ENCODE measurements at places on chromosomes 16 and 17. TPM values are rescaled to one million over a fixed set of nuclear protein-coding genes. Genes with fewer than 3 reads are reported as not detected.

The LHX1 gene
- 1.7 TPM for total RNA-seq

The LYZL6 gene
- not detected for total RNA-seq

The CHST4 gene
- 0.33 TPM for total RNA-seq

DNA sequence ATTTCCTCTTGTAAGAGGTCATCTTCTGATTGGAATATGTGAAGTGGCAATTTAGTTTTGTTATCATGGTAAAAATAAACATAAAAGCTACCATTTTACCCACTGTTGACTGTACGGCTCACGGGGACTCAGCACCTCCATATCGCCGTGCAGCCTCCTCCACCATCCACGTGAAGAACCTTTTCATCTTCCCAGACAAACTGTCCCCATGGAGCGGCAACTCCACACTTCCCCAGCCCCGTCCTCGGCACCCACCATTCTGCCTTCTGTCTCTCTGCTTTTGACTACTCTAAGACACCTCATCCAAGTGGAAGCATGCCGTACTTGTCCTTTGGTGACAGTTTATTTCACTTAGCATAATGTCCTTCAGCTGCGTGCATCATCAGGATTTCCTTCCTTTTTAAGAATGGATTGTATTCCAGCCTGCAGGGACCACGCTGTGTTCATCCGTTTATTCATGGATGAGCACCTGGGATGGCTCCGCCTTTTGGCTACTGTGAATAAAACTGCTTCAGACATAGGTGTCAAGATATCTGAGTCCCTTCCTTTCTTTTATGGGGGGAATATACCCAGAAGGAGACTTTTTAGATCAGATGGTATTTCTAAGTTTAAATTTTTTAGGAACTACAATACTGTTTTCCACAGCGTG, 14.3 kb downstream of the FBXO31 start:
- H3K27me3 ChIP-seq: no peaks in the 10 kb centered on the region
- H3K4me3 ChIP-seq: no peak overlapping the region
- H3K36me3 ChIP-seq: no peaks in the 10 kb centered on the region

DNA sequence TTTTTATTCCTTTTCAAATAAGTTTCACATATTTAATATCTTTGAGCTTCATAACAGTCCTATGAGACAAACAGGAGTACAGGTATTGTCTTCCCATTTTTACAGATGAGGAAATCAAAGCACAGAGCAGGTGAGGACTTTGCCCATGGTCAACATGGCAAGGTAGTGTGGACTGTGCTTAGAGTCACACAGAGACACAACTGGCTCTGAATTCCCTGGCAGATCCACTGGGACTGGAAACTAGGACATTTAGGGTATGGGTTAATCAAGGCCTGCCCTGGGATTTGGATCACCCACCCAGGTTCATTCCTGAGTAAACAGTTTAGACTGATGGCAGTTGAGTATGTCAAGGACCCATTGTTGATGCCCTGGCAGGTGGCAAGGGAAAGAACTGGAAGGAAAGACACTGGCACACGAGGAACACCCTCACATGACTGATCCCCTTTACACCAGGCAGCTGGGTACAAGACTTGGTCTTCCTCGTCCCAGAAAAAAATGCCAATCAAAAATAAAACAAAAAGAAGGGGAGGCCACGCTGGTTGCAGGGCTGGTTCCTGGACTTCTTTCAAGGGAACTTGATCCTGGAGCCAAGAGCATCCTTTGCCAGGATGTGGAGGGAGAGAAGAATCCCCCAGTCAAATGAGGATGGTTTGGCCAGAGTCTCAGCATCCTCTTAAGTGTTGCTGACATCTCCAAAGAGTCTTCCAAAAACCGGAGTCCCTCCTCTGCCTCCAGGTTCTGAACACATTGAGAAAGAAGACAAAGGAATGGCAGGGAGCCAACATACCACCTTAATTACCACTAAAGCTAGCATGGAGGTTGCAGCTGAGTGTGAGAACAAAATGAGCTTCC, 34.9 kb downstream of the CHD9 start:
- peak overlapping the region; percentile 32 for H3K27ac ChIP-seq
- H3K36me3 ChIP-seq: no peaks in the 10 kb centered on the region
- H3K4me3 ChIP-seq: no peak overlapping the region
- DNase-seq: no peak
- H3K27me3 ChIP-seq: no peaks in the 10 kb centered on the region

GRCh38 chr17:48352630-48353029, 77.4 kb downstream of the SKAP1 start:
- H3K36me3 ChIP-seq: no peaks in the 10 kb centered on the region
- no peak for DNase-seq
- H3K4me1 ChIP-seq: peaks cover 10% of the 10 kb centered on the region
- H3K27ac ChIP-seq: no peak overlapping the region
- no peak overlapping the region for H3K4me3 ChIP-seq

DNA sequence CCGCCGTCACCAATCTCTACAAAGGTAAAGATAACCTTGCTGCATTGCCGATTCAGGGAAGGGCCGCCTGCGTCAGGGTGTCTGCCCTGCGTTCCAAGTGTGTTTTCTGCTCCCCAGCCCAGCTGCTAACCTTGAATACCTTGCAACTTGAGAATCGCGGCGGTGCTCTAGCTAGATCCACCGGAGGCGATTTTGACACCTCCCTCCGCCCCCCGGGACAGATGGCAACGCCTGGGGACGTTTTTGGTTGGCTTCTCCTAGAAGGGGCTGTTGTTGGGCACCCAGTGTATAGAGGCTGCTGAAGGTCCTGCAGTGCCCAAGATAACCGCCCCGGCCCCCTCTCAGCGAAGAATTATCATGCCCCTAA, 1.5 kb downstream of the HAPSTR1 start:
- H3K4me3 ChIP-seq: peak overlapping the region; percentile 99
- DNase-seq: no peak
- peaks cover 30% of the 10 kb centered on the region for H3K36me3 ChIP-seq
- peaks cover 14% of the 10 kb centered on the region for H3K27me3 ChIP-seq
- peak overlapping the region; percentile 99 for H3K27ac ChIP-seq

DNA sequence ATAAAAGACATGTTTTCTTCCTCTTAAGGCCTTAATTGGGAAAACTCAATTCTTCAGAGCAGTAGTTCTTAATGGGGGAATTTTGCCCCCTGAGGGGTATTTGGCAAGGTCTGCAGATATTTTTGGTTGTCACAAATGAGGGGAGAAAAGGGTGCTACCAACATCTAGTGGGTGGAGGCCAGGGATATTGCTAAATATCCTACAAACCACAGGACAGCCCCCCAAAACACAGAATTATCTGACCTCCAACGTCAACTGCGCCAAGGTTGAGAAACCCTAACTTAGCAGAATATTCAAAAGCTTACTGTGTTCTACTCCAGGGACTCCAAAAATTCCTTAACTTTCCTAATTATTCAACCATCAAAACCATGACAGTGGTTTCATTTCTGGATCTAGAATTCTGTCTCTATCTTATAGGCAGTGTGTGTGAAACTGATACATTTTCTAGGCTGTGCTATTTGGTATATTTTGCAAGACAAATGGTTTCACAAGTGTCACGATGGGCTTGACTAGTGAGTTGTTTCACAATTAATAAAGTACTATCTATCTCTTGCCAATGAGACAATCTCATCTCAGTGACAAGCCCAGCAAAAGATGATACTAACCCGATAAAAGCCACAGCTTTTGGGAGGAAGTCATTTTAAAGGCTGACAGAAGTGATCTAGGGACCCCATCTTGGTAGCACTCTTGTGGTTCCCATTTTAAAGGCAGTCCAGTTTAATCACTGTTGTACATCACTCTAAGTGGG, 14.7 kb downstream of the TXNDC11 start:
- H3K4me1 ChIP-seq: no peaks in the 10 kb centered on the region
- peaks cover 29% of the 10 kb centered on the region for H3K36me3 ChIP-seq
- no peaks in the 10 kb centered on the region for H3K27me3 ChIP-seq
- DNase-seq: no peak
- H3K4me3 ChIP-seq: no peak overlapping the region

DNA sequence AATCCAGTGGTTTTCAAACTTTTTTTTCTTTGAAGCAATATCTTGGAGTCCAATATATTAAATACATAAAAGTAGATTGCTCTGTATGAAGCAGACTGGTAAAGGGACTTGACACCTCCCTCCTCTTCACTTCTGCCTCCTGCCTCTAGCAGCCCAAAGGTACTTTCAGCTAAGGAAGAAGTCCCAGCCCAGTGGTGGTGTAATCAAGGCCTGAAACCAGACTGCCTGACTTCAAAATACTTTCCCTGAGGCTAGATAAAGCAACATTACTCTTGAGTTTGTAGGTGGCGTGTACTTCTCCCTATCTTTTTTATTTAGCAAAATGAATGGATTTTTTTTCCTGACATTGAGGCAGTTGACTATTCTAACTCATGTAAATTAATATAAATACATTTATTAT, 122.4 kb upstream of the TMEM97 start:
- no peak overlapping the region for H3K4me3 ChIP-seq
- H3K27me3 ChIP-seq: no peaks in the 10 kb centered on the region
- no peaks in the 10 kb centered on the region for H3K4me1 ChIP-seq
- H3K36me3 ChIP-seq: peaks cover 20% of the 10 kb centered on the region
- no peak for DNase-seq
- H3K27ac ChIP-seq: no peak overlapping the region
